ENCODE measurements at places on chromosomes 7 and 10. TPM values are rescaled to one million over a fixed set of nuclear protein-coding genes. Genes with fewer than 3 reads are reported as not detected.
A peak's percentile ranks its signal among the peaks of the same experiment; 100 is the strongest.

GRCh38 chr10:4781955-4782354, 44.1 kb upstream of the AKR1E2 start:
- DNase-seq, result no peak

The HELLS gene
- 102 TPM for total RNA-seq

The SUFU gene
- total RNA-seq, result 29.4 TPM

- no peak for DNase-seq
Measured at GRCh38 chr7:114026486-114027089, 107.8 kb upstream of the PPP1R3A start.

- no peak for DNase-seq
Measured at GRCh38 chr7:29471444-29472138, 92.0 kb upstream of the PRR15 start.

The GCK gene
- 6.7 TPM for total RNA-seq

The LBX1 gene
- 4.7 TPM for total RNA-seq

DNA sequence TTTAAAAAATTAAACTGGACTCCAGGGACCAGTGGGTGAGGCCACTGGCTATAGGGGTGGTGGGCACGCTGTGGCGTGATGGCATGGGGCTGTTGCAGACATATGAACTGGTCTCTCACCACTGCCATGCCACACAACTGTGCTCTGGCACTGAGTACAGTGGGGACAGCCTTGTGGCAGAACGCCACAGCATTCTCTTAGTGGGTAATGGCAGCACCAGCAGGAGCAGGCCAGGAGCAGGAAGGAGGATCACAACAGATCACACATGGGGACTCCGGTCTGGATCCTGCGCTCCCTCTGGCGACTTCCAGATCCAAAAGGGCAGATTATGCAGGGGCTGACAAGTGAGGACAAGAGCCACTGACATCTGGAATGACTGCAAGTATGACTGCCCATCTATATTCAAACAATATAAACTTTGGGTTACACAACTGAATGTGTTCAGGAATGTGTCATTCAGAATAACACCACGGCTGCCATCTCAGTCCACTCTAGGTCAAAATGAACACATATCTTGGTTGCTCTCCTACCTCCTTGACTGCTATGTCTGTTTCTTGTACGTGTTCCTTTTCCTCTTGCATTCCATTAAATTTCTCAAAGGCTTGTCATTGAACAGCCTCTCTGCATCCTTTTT, 176.0 kb downstream of the KMT2E start:
- DNase-seq, result no peak

DNA sequence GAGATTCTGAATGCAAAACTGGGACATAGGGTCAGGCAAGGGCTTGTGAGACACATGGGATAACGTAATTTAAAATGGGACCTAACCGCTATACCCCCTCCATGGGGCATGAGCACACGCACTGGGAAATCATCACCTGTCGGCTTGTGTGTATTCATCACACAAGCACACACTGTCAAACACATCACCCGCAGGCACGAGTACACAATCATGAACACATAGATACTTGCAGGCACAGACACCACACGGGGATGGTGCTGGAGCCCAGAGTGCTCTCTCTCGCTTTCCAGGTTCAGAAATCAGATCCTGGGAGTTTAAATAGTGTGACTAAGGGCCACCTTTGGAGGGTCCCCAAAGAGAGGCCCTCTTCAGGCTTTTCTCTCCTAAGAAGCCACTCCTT, 19.6 kb upstream of the TLX1 start:
- DNase-seq, result no peak

- DNase-seq, result no peak
Measured at GRCh38 chr7:154200241-154200640, 148.0 kb downstream of the DPP6 start.

GRCh38 chr10:57430376-57430775, 837.3 kb downstream of the IPMK start:
- DNase-seq, result no peak

DNA sequence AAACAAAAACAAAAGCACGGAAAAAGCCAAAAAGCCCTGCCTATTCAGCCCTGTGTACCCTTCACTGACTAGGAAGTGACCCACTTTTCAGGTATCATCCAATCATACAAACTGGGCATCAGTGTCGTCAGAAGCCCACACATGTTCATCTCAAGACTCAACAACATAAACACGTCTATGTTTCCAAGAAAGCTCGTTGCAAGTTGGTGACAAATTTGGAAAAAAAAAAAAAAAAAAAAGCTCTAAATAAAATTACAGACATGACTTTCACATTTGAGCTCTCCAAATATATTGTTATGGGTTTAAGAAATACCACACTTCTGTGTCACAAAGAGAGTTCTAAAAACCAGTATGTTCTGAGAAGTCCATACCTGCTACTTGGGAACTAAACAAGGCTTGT, 204.7 kb upstream of the KLF14 start:
- DNase-seq, result no peak

GRCh38 chr7:132066761-132067171, 509.5 kb downstream of the PLXNA4 start:
- DNase-seq, result no peak

- DNase-seq, result no peak
Measured at GRCh38 chr10:115432188-115432819, 339.1 kb downstream of the ATRNL1 start.

DNA sequence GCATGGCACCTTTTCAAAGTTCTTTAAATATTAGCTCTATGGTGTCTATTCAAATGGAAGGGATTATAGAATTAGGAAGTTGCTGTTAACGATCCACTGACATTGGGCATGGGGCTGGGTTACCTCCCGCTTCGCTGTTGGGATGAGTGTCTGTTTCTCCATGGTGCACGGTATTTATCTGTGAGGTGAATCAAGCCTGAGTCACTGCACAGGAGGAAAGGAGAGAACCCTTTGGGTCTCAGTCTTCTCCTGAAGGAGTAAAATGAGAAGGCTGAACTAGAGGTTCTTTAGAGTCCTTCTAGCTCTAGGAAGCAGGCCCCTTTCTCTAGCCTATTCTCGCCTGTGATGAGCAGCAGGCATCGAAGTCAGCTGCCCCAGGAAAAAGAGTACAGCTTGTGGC, 7.3 kb downstream of the JCAD start:
- no peak for DNase-seq

- DNase-seq, result peak; percentile 27
Measured at GRCh38 chr10:78337016-78337415, 303.4 kb downstream of the RPS24 start.

DNA sequence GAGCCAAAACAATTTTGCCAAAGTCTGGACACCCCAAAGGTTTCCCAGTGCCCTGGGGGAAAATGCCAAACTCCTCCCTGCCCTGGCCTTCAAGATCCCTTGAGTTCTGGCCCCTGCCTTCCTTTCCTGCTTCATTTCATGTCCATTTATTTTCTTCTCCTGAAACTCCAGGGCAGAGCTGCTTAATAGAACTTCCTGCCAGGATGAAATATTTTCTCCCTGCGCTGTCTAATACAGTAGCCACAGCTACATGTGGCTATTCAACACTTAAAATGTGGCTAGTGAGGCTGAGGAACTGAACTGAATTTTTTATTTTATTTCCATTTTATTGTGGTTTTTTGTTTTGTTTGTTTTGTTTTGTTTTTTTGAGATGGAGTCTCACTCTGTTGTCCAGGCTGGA, 49.6 kb downstream of the COL13A1 start:
- no peak for DNase-seq

The MYL10 gene
- not detected for total RNA-seq

DNA sequence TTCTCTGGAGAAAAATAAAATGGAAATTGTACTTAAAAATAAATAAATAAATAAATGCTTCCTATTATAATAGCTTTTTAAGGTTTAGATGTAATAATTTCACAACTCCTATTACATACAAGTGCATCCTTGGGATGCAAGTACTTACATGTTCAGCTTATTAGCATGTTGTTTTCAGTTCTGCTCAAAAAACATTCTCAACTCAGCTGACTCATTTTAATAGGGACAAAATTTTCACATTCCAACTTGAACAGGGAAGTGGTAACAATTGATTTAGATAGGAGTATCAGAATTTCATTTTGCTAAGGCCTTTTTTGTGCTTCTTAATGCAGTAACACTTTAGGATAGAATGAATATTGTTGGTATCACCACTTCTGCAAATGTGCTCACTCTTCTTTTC, 16.7 kb upstream of the PAPSS2 start:
- no peak for DNase-seq

The GPR22 gene
- not detected for total RNA-seq

The CALML3 gene
- total RNA-seq, result not detected

The MSMB gene
- 5.6 TPM for total RNA-seq

DNA sequence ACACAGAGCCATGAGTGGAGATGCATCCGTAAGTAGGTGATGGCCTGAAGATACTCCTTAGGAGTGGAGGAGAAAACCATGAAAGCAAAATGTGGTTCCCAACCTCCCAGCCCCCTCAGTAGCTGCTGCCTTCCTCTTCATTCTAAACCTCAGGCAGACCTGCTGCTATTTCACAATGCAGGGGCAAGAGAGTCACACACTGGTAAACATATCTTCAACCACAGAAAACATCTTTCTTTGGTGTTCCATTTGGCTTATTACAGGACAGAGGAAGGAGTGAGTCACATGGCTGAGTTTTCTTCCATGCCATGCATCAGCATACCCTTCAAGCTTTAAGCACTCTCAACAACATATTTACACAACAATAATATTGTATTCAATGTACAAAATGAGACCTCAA, 342.1 kb downstream of the BMPER start:
- DNase-seq, result no peak

DNA sequence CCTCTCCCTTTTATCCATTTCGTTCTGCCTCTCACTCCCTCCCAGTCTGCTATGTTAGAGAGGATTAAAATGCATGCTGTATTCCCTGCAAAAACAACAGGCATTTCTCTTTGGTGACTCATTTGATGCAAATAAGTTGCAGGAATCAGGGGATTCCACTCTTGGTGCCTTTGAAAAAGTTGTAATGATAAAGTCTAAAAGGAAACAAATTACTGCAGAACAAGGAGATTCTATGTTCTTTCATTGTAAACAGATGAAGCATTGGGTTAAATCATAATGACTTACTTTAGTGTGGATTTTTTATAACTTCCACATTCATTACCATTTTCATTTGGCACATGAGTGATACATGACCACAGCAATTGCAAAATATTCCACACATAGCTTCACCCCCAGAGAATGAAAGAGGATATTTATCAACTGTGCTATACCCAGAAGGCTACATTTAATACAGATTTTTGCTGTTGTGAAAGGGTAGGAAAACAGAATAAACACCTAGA, 33.4 kb upstream of the ABLIM1 start:
- no peak for DNase-seq

The OPN1SW gene
- total RNA-seq, result not detected

GRCh38 chr7:131152766-131153165, 174.9 kb upstream of the MKLN1 start:
- no peak for DNase-seq

GRCh38 chr7:38932509-38933168, 23.6 kb upstream of the VPS41 start:
- DNase-seq, result peak; percentile 72

DNA sequence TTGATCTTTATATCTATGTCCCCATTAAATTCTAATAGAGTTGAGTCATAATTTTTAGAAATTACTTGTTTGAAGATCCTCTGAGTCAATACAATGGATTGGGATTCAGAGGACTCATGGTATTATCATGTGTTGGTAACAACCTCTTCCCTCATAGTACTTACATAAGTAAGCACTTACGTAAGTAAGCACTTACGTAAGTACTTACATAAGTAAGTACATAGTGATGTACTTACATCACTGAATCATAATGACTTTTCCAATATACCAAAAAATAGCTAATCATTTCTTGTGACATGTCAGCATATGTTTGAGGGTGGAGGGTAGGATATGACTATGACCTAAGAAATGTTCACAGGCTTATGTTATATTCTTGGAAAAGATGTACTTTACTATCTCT, 740.5 kb downstream of the SORCS1 start:
- no peak for DNase-seq

The NPY gene
- 1.5 TPM for total RNA-seq

- DNase-seq, result no peak
Measured at GRCh38 chr10:86439544-86439943, 72.9 kb upstream of the GRID1 start.

- DNase-seq, result no peak
Measured at GRCh38 chr7:155489158-155489840, 31.4 kb downstream of the EN2 start.

GRCh38 chr7:78148166-78148894, 349.8 kb downstream of the PHTF2 start:
- no peak for DNase-seq

- DNase-seq, result no peak
Measured at GRCh38 chr10:36888925-36889573, 236.3 kb upstream of the ANKRD30A start.

GRCh38 chr10:102578782-102579181, 65.5 kb upstream of the TRIM8 start:
- no peak for DNase-seq

The AKR1E2 gene
- 4.7 TPM for total RNA-seq

DNA sequence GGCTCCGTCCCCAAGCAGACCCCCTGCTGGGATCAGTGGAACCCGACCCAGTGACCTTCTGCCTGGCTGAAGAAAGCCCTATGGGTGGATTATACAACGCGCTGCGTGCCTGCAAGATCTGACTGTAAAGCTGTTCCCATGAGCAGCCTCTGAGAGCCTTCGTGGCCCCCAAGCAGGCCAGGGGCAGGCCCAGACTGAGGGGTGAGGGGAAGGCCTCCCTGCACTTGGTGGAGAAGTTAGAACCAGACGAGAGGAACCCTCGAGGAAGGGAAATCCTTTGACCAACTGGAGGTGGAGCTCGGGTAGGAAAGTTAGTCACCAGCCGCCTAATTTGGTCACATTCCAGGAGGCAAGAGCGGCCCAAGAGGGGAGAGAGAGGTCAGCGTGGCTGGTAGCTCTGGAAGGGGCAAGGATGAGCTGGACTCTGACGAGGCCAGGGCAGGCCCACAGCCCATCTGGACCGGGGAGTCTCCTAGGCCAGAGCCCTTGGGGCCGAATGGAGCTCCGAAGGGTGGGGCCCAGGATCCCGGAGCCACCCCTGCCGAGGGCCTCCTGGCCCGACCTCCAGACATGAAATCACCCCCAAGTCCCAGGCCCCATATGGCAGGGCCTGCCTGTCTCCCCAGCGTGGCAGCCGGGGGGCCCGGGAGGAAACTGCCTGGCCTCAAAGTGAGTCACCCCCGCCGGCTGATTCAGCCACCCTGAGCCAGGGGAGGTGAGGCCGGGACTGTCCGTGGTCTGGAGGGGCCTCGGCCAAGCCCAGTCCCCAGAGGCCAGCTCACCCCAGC, 23.3 kb upstream of the PDGFA start:
- no peak for DNase-seq

The OR2A5 gene
- total RNA-seq, result not detected

The DBNL gene
- total RNA-seq, result 62.8 TPM

The SLC39A12 gene
- total RNA-seq, result not detected

DNA sequence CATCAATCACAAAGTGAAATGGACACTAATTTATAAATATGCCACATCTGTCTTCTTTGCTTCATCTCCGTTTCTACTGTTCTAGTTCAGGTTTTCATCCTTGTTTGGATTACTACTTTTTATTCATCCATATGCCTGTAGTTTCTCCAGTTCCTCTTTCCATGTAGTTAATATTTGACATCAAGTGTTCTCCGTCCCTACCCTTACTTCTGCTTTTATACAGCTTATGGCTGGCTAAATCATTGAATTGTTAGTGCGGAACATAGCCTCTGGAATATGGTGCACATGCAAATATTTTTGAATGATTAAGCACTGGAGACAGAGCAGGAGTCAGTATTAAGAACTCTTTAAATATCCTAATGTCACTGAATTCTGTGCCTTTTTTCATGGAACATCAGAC, 230.0 kb upstream of the PPP1R3A start:
- DNase-seq, result no peak

GRCh38 chr7:13278020-13278419, 590.6 kb downstream of the ARL4A start:
- no peak for DNase-seq

The UPK3BL2 gene
- 19.8 TPM for total RNA-seq

GRCh38 chr10:1395481-1396296, 339.5 kb downstream of the WDR37 start:
- no peak for DNase-seq

Data from type B pancreatic cell (in vitro differentiated cells).